Activated T-helper 9 cell treated with anti-CD3 and anti-CD28 coated beads, Interleukin-2, amount 50 U/mL, for 16 hours (primary cell): ENCODE measurements at places on chromosomes 7 and 10.

DNA sequence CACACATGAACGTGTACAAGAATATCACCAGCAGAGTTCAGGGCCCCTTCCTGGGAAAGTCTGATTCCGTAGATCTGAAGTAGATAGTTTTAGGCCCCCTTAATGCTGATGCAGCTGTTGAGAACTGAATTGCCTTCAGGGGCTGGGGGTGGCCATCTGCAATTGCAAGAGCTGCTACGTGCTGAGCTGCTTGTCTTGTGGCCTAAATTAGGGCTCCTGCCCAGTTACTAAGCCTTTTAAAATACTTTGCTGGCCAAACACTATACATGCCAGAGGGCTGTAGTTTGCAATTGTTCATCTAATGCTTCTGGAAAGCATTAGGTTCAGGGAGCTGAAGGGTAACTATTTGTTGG, 71.7 kb downstream of the TMEM178B start:
- no peak for DNase-seq

- no peak for DNase-seq
Observed at GRCh38 chr10:132537684-132538001, at the start of gene INPP5A. Gene INPP5A (plus strand): TSS chr10:132537787. CDS start chr10:132538097, 310 bp downstream.

DNA sequence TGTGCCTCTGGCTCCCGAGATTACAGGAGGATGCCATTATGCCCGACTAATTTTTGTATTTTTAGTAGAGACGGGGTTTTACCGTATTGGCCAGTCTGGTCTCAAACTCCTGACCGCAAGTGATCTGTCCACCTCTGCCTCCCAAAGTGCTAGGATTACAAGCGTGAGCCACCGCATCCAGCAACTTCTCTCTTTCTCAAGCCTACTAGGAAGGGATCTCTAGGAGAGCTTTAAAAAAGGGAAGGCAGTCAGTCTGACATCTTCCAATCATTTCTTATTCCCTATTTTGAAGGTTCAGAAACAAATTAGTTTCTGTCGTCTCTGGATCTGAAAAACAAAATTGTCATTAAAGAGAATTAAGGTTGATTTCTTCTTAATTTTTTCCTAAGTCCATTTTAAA, 2.5 kb upstream of the TMEM26 start:
- no peak for DNase-seq

DNA sequence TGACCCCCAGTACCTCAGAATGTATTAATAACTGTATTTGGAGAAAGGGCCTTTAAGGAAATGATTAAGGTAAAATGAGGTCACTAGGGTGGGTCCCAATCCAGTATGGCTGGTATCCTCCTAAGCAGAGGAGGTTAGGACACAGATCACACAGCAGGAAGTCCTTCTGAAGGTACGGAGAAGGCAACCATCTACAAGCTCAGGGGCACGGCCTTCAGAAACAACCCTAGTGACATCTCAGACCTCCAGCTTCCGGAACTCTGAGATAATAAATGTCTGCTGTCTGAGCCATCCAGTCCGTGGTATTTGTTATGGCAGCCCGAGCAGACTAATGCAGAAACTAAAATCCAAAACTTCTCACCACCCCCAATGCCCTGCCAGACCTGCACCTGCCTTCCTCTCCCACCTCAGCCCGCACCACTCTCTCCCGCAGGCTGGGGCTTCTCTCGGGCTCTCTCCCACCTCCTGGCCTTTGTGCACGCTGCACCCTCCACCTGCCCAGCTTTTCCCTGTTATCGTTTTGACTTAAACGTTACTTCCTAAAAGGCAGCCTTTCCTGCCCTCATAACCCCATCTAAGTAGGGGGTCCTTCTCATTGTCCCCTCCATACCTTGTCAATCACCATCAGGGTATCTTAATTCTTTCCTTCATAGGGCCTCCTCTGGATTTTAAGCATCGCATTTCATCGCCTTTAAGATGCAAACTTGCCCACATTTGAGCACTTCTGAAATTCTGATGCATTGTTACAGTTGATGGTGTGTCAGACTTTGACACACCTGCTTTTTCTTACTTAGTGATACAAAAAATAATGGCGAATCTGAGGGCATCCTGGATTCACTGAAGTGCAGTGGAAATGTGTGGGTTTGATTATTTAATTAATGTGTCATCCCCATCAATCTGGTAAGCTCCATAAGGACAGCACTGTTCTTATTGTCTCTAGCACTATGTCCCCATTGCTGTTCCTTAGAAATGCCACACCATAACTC, 32.2 kb upstream of the AQP1 start:
- DNase-seq = no peak

DNA sequence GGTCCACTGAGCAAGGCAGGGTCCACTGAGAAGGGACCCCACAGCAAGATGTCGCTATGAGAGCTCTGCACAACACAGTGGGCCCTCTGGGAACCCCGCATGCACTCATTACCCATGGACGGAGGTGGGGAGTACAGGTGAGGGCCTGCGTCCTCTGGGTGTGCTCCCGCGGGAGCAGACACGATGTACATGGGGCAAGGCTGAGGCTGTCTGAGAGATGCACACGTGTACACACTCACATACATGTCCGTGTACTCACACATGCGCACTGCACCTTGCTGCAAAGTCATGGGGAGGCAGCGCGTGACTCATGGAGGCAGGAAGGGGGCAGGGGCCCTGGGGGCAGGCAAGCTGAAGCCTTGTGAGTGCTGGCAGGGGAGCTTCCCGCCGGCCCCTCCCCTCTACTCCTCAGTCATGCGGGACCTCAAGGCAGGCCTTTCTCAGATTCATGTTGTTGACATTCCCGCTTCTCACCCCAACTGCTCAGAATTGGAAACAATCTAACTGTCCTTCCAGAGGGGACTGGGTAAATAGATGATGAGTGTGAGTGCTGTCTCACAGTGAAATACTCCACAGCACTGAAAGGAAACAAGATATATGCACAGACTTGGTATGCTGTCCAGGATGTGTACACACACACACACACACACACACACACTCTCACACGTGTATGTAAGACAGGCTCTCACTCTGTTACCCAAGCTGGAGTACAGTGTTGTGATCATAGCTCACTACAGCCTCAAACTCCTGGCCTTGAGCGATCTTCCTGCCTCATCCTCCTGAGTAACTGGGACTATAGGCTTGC, 40.0 kb downstream of the GOLGA7B start:
- DNase-seq = no peak

GRCh38 chr7:31363496-31363895, 23.0 kb upstream of the NEUROD6 start:
- no peak for DNase-seq
